ENCODE measurements at places on chromosomes 7 and 10. TPM values are rescaled to one million over a fixed set of nuclear protein-coding genes. Genes with fewer than 3 reads are reported as not detected.
A peak's percentile ranks its signal among the peaks of the same experiment; 100 is the strongest.

- peak; percentile 92 for DNase-seq
Observed at GRCh38 chr10:15168291-15168785, at the start of gene NMT2. NMT2 (minus strand) TSS chr10:15168693; CDS start chr10:15168612, 81 bp downstream.

DNA sequence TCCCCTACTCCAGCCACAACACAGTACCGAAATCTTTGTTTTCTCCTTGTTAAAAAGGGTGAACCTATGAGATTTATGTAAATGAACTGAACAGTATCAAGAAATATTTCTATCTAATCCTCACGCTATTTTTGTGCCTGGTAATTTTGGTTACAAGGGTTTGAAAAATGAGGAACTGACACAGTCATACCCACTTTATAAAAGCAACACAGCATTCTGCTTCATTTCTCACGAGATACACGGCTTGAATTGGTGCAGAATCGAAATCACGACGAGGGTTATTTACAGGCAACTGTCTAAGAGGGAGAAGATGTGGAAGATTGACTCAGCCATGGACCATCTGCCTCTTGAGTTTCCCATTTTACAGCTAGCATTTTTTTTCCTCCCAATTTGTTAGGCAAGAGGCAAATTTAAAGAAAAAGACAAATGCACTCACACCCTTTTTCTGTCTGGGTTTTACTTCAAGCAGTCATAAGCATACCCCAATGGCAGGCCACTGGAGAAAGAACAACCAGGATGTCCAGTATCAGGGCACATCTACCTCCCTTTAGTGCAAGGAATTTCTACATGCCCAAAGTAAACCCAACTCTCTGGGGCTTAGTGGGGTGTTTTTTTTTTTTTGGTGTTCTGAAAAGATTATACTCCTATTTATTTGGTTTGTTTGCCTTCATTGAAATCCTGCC, 108.1 kb downstream of the ITGB8 start:
- DNase-seq = no peak

DNA sequence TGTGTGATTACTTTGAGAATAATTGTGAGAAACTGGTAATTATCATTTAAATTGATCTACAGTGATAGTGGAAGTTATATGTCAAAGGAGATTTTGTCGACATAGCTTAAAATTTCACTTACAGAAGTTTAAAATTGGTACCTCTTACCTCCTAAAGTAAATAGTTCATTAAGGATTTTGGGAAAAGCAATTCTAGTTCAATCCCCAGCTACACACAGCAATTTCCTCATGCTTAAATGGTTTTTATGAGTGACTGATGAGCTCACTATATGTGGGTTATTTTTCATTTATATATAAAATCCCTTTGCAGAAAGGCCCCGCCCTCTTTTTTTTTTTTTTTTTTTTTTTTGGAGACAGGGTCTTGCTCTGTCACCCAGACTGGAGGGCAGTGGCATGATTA, 12.7 kb downstream of the KMT2E start:
- no peak for DNase-seq

The KLLN gene
- total RNA-seq = 0.24 TPM

DNA sequence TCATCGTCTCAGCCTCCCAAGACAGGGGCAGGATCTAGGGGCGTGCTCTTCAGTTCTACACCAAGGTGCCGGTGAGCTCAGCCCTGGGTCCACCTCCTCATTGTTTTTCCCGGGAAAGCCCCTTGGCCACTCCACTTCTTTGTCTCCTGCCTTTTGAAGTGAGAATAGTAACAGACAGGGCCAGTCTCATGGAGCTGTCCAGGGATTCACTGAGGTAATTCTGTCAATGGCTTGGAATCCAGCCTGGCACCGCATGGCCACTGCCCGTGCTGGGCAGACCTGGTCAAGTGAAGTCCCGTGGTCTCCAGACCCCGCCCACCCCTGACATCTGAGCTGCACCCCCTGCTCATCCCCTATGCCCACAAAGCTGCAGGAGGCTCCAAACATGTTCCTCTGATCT, 138.9 kb downstream of the TNS3 start:
- peak; percentile 39 for DNase-seq

The LRMDA gene
- total RNA-seq = 4.5 TPM

All from cardiac septum (tissue), 1 donor.